ENCODE measurements at places on chromosomes 6 and 20.

- no peak for DNase-seq
These were observed 1.5 kb downstream of the RXRB start for GRCh38 chr6:33198853-33199436.

DNA sequence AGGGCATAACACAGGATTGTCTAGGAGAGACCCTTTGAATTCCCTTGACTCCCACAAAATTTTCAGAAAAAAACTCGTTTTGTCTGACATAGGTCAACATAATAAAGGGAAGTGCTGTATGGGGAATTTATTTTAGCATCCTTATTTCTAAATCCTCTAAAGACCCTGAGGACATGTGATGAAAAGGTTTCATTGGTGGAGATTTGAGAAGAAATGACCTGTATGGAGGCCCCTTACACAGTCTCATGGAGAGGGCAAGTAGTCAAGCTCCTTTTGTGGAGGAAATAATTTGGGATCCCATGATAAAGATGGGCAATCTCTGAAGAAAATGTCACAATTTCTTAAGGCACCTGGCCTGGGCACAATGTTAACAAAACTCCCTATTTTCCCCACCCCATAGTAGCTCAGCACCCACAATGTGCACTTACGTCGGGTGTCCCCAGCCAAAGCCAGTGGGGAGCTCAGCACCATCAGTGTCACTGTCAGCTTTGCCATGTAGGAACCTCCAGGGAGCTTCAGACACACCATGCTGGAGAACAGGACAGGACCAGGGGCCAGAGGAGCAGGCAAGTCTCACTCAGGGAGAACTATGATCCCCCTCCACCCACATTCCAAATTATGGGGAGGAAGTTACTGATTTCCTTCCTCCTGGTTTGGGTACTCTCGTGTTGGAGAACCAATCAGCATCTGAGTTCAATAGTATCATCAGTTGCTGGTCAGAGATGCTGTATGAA, at the start of gene HLA-DRB5:
Gene HLA-DRB5, minus strand, starts transcription at position 591 of the 734 bp plus-strand sequence. Its CDS starts 63 bp downstream, at position 528.
- no peak for DNase-seq

DNA sequence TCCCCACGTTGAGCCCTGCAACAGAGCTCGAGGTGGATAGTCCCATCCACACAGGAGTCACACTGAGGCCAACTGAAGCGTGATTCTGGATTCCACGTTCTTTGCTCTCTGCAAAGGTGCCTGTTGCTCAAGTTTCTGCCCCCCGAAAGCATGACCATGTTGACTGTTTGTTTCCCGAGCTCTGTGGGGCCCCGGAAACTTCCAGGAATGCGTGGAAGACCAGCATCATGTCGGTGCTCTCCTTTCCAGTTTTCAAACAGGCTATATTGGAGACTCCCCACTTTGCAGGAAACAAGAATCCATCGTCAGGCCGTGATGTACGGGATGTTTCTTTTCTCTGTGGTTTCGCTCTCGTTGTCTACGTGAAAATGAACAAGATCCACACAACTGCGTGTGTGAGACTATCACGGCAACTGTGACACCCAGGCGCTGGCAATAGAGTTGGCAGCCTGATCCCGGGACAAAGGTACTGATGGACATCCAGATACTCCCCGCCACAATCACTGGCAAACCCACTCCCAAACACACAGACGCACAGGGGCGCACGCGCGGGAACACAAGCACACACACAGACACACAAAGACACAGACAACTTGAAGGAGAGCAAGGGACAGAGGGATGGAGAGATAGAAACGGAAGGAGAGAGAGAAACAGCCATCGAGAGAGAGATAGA, 444.6 kb upstream of the DEFB115 start:
- no peak for DNase-seq

DNA sequence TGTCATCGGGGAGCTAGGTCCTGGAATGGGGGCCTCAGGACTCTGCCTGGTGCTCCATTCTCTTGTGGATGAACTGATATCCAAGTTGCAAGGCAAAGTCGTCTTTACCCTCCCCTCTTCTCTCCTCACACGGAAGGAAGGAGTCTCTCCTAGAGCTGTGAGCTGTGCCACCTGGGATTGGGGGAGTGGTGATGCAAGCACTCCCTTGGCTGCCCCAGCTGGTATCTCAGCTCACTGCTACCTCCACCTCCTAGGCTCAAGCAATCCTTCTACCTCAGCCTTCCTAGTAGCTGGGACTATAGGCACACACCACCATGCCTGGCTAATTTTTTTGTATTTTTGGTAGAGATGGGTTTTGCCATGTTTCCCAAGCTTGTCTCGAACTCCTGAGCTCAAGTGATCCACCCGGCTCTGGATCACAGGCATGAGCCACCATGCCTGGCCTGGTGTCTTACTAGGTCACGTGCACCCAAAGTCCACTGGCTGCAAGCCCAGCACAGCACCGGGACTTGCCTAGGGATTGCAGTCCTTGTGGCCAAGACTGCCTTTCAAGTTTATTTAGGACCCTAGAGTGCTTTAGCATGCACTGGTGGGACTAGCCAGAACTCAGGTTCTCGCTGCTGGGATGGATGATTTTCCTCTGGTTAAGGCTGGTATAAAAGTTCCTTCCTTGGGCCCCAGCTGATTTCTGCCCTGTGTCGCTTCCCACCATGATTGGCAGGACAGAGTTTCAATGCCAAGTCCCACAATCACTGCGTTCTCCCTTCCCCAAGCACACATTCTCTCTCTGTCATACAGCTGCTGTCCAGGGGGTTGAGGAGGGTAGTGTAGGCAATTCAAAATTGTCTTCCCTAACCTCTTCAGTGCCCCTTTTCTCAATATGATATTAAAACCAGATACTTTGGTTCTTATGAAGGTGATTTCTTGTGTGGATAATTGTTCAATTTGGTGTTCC, 33.5 kb downstream of the SMAP1 start:
- no peak for DNase-seq

- DNase-seq: no peak
These were observed 968 bp upstream of the CCN5 start for GRCh38 chr20:44714102-44714700.

DNA sequence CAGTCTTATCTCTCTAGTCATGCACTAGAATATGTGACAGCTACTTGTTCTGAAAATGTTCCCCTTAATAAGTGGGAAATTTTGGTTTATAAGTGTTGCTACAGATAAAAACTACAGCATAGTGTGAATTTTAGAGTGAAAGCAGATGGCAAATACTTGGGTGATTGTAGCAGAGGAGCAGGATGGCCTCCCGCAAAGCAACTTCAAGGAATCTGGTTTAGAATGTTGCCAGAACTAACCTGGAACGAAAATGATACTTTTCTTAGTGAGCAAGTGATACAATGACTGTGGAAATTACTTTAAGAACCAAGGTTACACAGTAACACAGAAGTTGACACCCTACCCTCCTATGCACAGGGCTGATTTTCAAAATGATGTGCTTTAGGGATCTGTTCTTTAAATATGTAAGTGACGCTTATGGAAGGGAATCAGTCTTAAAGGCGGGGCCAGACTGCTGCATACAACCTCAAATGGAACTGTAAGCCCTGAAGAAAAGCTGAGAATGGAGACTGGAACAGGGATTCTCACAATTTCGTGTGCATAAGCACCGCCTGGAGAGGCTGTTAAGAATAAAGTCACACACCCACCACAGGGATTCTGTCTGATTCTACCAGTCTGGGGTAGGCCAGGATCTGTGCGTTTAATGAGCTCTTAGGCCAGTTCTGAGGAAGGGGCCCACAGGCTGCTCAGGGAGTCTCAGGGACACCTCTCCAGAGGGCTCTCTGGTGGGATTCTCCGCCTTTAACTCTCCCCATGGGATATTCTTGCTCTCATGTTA, 97.9 kb downstream of the FYN start:
- DNase-seq: no peak

GRCh38 chr6:138162955-138163575, 1.3 kb downstream of the ARFGEF3 start:
- no peak for DNase-seq

DNA sequence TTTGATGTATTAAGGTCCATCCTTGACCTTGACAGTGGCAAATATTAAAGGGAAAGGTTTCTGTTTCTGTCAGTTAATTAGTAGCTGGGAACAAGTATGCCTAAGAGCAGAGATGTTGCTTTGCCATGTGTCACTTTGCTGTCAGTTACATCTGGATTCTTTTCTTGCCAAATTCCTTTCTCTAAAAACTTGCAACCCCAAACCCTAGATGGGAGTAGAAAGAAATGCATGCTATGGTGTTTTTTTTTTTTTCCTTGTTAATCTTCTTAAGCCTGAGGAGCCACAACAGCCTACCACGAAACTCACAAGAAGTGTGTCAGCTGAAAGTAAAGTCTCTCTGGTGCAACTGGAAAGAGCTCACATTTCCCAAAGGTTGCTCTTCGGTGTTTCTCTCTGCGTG, 18.0 kb upstream of the CLDN20 start:
- DNase-seq: no peak

GRCh38 chr6:144302701-144303372, 17.7 kb downstream of the UTRN start:
- DNase-seq: no peak

DNA sequence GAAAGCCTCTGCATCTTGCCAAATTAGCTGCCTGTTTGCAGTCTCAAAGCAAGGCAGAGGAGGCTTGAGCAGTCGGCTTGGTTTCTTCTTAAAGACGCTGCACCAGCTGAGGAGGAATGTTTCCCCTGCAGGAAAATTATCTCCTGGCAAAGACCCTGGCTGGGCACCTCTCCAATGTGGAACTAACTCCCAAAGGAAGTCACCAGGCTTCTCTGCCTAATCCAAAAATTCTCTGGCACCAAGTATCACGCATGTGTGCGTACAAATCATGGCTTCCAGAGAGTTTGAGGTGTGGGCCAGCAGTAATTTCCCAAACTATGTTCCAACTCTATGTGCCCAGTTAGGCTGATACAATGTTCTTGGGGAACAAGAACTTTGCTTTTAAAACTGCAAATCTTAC, 176.2 kb downstream of the KIF16B start:
- no peak for DNase-seq

DNA sequence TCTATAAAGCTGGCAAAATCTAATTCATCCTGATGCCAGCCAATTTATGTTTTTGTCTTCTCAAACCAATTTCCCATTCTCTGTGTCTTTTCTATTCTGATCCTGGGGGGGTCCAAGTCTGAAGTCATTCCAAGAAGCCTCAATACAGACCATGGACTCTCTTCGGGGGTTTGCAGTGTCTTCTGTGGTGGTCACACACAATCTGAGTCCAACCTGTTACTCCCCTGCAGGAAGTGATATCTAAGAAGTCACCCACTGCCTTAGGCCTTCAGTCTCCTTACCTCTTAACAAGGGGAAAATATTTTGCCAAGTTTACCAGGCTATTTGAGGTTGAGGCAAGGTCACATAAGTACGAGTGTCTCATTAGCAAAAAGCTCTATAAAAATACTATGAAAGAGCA, 1.9 kb downstream of the TRIM26 start:
- DNase-seq: no peak

- no peak for DNase-seq
These were observed 91.2 kb downstream of the ISM1 start for GRCh38 chr20:13312300-13312699.

DNA sequence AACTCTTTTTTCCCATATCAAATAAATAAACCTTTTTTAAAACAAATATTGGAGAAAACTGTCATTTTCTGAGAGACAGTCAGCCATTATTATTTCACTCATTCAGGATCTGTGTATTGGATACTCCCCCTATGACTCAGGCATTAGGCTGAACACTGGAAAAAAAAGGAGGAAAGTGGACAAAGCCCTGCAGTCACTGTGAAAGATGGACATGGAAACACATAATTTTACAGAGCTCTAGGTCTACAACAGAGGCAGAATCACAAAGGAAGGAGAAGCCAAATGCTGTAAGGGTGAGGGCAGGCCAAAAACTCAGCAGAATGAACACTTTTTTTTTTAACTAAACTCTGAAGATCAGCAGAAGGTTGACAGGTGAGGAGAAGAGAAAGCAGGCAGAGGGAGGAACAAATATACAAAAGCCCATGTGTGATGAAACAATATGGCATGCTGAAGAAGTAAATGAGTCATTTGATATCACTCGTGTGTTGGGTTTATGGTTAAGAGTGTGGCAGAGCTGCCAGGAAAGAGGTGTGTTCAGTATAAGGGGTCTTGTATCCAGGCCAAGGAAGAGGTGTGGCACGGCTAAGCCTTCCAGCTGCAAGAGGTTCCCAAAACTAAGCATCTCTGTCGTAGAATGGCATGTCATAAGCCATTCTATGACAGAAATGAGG, 39.1 kb downstream of the EPB41L2 start:
- no peak for DNase-seq

- peak; percentile 54 for DNase-seq
These were observed 46.2 kb upstream of the TRIM26 start for GRCh38 chr6:30259140-30260035.

DNA sequence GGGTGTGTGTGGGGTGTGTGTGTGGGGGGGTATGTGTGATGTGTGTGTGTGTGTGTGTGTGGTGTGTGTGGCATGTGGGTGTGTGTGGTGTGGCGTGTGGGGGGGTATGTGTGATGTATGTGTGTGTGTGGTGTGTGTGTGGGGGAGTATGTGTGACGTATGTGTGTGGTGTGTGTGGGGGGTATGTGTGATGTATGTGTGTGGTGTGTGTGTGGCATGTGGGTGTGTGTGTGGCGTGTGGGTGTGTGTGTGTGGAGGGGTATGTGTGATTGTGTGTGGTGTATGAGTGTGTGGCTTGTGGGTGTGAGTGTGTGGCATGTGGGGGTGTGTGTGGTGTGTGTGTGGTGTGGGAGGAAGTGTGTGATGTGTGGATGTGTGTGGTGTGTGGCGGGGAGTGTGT, 442.3 kb downstream of the PREX1 start:
- no peak for DNase-seq

GRCh38 chr6:100538086-100538485, 73.4 kb upstream of the SIM1 start:
- no peak for DNase-seq

GRCh38 chr6:45502456-45502855, 124.7 kb upstream of the SUPT3H start:
- DNase-seq: no peak

GRCh38 chr6:29925727-29926412, 16.5 kb upstream of the HLA-A start:
- no peak for DNase-seq

DNA sequence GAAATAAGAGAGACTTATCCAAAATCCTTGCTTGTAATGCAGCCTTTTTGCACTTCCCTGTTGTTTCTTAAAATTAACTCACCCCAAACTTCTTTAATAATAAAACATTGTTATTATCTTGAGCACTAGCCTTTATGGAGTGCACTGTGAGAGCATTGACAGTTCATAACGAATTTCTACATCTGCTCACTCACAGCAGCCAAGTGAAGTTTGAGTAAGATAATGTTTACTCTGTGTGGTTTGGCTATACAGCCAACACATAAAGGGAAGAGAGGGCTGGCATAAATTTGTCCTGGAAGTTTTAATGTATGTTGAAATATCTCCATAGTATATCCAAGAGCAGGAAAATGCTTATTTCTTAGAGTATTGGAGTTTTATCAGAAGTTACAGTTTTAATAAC, 227.9 kb downstream of the FRK start:
- DNase-seq: no peak

GRCh38 chr6:113856375-113856624, 845 bp upstream of the MARCKS start:
- DNase-seq: no peak

DNA sequence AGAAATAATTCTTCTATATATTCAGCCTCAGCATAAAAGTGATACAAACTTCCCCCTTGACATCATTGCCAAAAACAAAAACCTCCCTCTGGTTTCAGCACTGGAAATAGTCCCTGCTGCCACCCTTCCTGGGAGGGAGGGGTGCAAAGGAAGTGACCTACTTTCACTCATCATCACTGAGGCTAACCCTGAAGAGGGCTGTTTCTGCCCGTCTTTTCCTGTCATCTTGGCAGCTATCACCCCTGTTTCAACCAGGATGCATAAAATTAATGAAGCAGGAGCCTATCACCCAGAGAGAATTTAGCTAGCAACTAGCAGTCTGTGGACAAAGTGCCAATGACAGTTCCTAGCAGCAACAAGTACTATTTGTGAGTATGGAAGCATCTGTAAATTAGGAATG, 397.8 kb downstream of the LAMA2 start:
- no peak for DNase-seq

All from DMS79 (cell line).